Renal cortical epithelial cell (primary cell): ENCODE measurements at places on chromosomes 3 and 15. TPM values are rescaled to one million over a fixed set of nuclear protein-coding genes. Genes with fewer than 3 reads are reported as not detected.

DNA sequence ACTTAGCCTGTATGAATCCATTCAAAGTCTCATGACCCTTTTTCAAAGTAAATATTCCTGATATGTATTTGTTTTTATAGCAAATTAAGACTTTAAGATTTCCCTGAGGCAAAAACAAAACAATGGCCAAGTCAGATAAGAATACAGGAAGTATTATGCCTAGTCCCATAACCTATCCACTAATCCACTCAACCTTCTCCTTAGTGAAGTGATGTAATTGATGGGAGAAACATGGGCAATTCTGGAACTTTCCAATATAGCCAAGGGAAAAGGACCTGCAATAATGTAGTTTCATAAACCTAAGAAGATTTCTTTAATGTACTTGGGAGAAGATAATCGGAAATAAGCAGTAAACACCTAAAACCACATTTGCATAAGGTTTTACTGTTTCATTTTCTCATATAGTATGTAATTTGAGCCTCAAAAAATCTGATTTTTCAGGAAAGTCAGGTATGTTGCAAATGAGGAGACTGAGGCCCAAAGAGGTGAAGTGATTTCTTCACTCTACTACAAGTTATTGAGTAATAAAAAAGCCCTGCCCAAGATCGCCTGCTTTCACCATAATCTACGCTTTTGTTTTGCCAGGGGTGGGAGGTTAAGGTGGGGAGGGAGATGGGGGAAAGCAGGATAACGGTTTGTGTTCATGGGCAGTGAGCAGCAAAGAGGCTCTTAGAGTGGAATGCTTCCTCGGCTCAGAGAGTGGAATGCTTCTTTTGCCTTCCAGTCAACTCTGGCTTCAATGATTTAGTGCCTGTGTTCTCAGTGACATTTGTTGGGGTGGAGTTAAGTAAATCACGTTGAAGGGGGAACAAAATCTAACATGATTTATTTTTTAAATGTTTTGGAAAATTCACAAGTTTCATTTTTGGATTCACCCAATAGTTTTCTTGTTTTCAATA is 95.0 kb upstream of the FNDC3B start:
- peak; percentile 75 for DNase-seq

GRCh38 chr3:11385326-11385725 is 113.1 kb downstream of the ATG7 start:
- peak; percentile 39 for DNase-seq

DNA sequence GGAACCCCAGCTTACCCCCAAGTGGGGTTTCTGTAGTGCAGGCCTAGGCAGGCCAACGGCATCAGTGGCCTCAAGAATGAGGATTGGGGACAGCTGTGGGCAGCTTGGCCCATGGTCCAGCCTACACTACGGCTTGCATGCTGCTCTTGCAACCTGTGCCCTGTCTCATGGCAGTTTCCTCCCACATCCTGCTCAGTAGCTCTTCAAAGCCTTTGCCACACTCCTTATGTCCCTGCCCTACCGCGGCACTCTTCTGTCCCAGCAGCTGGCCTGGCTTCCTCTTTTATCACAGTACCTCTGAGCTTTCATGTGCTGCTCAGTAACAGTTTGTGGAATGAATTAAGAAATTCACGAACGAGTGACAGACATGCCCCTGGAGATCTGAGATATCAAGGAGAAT is 431.0 kb downstream of the EPHB1 start:
- no peak for DNase-seq

The FEM1B gene
- total RNA-seq = 54.1 and 56.3 TPM in 2 replicates

GRCh38 chr15:67212684-67213367 is 41.6 kb downstream of the AAGAB start:
- DNase-seq = no peak

DNA sequence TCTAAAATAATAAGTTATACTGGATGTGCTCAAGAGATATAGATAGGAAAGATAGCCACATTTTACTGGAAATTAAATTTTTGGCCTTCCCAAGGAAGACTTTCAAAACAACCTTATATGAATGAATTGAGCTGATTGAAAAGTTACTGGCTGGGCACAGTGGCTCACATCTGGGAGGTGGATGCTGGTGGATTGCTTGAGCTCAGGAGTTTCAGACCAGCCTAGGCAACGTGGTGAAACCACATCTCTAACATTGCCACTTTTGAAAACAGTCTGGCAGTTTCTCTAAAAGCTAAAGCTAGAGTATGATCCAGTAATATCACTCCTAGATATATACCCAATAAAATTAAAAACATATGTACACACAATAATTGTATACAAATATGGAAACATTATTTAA is 231.4 kb upstream of the POU1F1 start:
- DNase-seq = no peak

The HOMER2 gene
- total RNA-seq = 56.6 and 58.9 TPM in 2 replicates

The CCDC33 gene
- total RNA-seq = not detected in 2 replicates

DNA sequence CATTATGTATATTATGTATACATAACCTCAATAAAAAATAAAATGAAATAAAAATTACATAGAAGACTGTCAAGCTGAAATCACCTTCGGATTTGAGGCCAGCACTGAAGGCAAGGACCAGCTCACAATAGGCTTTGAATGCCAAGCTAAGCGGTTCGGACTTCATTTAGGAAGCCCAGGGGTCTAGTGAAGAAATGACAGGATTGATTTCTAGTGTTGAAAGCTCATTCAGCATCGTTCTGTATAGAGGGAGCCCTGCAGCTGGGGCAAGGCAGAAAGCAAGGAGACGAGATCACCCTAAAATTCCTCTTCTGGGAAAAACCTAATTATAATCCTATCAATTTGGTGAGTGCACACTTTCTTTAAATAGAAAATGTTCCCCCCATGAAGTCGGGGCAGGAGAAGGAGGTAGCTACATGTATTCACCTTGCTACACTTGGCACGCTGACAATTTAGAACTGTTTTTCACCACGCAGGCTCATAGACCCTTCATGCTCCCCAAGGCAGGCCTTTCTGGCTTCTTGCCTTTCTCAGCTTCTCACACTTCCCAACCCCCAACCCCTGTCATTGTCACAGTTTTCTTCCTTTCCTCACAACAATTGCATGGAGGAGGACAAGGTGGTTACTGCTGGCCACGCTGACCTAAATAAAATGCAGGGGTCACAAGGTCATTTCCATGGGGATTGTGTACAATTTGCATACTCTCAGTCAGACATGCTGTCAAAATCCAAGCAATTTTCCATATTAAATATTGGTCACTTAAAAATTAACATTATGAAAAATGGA is 44.4 kb upstream of the SSR3 start:
- no peak for DNase-seq

GRCh38 chr3:10962481-10963036 is 30.0 kb upstream of the SLC6A1 start:
- no peak for DNase-seq

DNA sequence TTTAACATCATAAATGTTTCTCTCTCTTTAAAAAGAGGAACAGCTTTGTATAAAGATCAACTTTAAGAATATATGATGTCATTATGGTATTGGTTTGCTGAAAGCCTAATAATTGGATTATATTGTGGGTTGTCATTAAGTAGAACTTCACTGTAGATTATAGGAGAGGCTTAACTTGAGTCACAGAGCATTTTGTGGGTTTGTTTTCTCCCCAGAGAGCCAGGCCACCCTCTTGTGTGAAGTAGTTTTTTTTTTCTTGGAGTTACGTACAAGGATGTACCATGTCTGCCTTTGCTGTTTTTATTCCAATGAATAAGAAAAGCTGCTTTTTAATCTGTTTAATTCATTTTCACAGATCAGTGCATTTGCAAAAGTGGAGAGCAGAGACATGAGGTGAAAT is 354.8 kb upstream of the TBL1XR1 start:
- no peak for DNase-seq
